ENCODE measurements at places on chromosomes 6 and 20. TPM values are rescaled to one million over a fixed set of nuclear protein-coding genes. Genes with fewer than 3 reads are reported as not detected.

Gene ZNF334
- 2.3 TPM for polyA plus RNA-seq

Gene RNF39
- 0.12 TPM for polyA plus RNA-seq

Gene ASF1A
- 8.9 TPM for polyA plus RNA-seq

Gene SLC32A1
- not detected for polyA plus RNA-seq

Gene HEBP2
- 273 TPM for polyA plus RNA-seq

Gene CARMIL1
- 3.0 TPM for polyA plus RNA-seq

Gene BPIFB2
- polyA plus RNA-seq, result not detected

Measured in adipose tissue (tissue), 3 donors.